ENCODE measurements at places on chromosomes 6 and 20.

DNA sequence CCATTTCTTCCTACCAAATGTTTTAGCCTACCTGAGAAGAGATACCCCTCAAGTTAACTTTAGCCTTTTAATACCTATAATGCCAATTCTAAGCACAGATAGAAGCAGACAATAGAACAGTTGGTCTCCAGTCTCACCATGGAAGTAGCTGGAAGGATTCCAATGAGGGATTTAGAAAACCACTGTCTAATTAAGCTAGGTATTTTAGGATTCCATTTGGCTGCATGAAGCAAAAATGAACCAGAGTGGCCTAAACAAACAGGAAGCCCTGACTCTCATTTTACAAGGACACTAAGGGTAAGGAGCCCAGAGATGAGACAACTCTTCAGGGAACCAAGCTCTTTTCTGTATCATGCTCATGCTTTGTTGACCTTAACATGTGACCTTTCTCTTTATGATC, 199.2 kb downstream of the ALDH8A1 start:
- no peak for DNase-seq

- no peak for DNase-seq
These were observed 37.4 kb upstream of the JAG1 start for GRCh38 chr20:10710991-10711775.

- DNase-seq: no peak
These were observed 28.8 kb downstream of the MTHFD1L start for GRCh38 chr6:150894191-150894744.

GRCh38 chr6:32047084-32047478, 8.9 kb downstream of the CYP21A2 start:
- peak; percentile 68 for DNase-seq

DNA sequence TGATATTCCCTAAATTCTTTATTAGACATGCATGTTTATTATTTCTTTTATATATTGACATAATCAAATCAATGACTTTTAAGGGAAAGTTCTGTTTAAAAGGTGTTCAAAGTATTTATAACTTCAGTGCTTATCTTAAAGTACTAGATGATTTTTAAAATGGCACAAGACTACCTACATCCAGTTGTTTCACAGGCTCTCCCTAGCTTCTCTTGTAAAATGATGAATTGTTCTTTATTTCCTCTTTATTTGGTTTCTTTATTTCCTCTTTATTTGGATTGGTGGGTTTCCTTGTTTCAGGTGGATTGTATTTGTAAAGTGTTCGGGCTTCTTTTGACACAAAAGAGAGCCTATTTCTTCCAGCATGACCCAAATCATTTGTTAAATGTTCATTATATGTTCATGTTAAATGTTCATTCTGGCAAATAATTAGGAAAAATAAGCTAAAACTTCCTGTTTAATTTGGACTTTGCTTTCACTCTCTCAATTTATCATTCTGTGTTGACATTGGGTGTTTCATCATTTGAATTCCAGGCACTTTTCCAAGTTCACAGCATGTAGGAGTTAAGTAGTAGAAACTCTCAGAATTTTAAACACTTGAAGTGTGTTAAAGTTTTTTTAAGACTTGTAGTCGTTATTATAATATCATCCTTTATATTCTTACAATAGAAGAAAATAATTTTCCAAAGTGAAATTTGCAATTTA, 24.6 kb downstream of the MLIP start:
- no peak for DNase-seq

- no peak for DNase-seq
These were observed 24.2 kb downstream of the POFUT1 start for GRCh38 chr20:32231847-32232246.

DNA sequence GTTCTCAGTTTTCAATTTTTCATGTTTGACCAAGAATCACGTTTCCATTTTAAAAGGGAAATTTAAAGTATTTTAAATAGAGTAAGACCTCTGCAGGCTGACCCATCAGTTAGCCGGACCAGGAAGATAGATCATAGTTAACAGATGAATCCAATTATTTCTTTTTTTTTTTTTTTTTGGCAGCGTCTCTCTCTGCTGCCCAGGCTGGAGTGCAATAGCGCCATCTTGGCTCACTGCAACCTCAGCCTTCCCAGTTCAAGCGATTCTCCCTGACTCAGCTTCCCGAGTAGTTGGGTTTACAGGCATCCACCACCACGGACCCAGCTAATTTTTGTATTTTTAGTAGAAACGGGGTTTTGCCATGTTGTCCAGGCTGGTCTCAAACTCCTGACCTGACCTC, 256.7 kb upstream of the CNR1 start:
- DNase-seq: peak; percentile 63

Data from endodermal cell (in vitro differentiated cells).